ENCODE measurements at places on chromosomes 3 and 15. TPM values are rescaled to one million over a fixed set of nuclear protein-coding genes. Genes with fewer than 3 reads are reported as not detected.

DNA sequence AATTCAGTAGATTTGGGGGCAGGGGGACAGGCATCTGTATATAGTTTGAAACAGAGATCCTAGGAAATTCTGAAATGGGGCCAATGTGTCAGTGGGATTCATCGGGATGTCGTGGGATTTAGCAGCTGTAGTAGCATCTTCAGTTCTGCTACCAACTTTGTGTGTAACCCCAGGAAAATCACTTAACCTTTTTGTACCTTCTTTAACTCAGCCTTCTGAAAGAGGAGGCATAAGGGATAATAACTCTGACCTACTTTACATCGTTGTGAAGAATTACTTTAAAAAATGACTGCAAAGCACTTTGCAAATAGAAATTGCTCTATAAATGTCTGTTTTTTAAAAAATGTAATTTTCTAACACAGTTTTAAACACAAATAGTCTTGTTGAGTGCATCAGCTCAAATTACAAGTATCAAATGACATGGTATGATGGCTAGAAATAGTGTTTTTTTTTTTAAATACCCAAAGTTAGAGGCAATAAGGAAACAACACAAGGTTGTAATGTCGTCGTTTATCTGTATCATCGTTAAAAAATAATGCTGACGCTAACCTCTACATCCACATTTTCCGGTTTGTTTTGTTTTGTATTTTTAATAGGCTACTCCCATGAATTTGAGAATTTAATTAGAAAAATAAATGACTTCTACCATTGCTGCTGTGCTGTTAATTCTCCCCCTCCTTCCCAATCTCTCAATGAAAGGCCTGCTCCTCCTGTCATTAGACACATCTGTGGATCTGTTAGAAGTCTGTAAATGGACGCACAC is 338.5 kb downstream of the PTPRG start:
- no peak for DNase-seq

- no peak for DNase-seq
Observed at GRCh38 chr15:83850501-83851245, 196.8 kb downstream of the ADAMTSL3 start.

GRCh38 chr3:55313666-55314065 is 173.4 kb downstream of the WNT5A start:
- DNase-seq: no peak

- no peak for DNase-seq
Observed at GRCh38 chr3:64861684-64862083, 173.9 kb upstream of the ADAMTS9 start.

DNA sequence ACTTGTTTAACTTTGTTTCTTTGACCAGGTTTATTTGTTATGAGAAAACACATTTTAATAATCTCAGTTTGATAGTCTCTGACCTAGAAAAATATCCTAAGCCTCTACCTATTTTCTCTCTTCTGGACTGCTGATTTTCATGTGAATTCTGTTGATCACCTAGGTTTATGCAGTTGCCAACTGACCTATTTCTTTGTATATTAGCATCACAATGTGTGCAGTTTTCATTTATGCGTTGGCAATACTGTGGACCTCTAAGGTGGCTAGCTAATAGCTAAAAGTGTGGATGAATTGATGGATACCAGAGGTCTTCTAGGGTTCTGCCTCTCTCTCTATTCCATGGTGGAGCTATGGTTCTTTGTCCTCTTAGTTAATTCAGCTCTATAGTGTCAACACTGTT is 72.1 kb downstream of the LRRC49 start:
- DNase-seq: no peak

The OXTR gene
- 1.3 TPM for total RNA-seq

DNA sequence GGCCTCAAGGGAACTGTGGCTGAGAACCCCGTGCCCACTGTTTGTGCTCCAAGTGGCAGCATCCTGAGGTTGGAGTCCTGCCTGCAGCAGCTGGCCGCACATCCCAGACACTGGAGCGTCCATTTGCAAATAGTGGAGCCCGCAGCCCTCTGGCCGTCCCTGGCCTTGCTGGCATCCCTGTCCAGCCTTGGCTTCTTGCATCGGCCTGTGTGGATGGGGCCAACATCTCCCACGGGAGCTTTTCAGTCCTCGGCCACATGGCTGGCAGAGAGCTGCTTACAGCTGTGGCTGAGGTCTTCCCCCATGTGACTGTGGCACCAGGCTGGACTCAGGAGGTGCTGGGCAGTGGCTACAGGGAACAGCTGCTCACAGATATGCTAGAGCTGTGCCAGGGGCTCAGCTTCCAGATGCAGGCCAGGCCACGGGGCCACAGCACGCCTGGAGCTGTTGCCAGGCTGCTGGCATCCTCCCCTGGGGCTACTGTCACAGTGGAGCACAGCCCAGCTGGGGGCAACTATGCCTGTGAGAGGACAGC is 71.2 kb downstream of the FAM43A start:
- no peak for DNase-seq

DNA sequence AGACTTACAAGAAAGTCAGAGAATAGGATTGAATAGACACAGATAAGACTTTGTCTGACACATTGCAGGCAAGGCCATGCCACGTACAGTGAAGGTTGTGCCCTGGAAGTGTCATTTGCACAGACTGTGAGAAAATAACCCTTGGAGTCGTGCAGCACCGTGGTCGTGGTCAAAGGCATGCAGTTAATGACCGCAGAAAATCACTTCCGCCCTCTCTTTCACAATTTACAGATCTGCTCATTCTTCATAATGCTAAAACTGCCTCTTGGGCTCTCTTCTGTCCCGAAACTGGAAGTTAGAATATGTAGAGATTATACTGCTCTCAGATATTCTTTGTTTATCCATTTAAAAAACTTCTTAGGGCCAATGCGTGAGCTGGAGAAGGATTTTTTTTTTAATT is 73.2 kb upstream of the CTXND1 start:
- no peak for DNase-seq

- no peak for DNase-seq
Observed at GRCh38 chr3:69411346-69411745, 25.5 kb upstream of the FRMD4B start.

The RTP1 gene
- total RNA-seq: not detected

DNA sequence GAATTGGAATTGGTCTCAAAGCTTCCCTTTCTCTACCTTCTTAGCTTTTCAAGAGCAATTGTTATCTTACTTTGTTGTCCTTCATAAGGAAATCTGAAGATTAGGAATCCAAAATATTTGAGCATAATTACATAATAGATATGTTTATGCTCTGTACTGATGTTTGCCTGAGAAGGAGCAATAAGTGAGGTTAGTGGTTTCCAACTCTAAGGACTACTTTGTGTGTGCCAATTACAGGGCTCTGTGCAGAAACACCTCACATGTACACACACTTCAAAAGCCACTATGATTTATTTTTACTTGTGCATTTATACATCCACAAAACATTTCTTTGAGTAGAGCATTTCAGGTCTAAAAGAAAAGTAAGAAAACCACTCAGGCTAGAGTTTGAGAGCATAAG is 49.9 kb downstream of the MME start:
- no peak for DNase-seq

The STRA6 gene
- 0.76 TPM for total RNA-seq

The C3orf85 gene
- total RNA-seq: not detected

GRCh38 chr3:32109256-32109655 is 2.8 kb downstream of the GPD1L start:
- peak; percentile 87 for DNase-seq

GRCh38 chr15:70717237-70717793 is 46.0 kb downstream of the UACA start:
- no peak for DNase-seq

The P2RY14 gene
- total RNA-seq: 8.9 TPM

The CPB1 gene
- 5.0 TPM for total RNA-seq

GRCh38 chr3:116188231-116188785 is 257.0 kb downstream of the LSAMP start:
- no peak for DNase-seq

- no peak for DNase-seq
Observed at GRCh38 chr3:170621256-170621655, 35.4 kb upstream of the SLC7A14 start.

- DNase-seq: no peak
Observed at GRCh38 chr3:69433969-69434325, 48.1 kb upstream of the FRMD4B start.

- no peak for DNase-seq
Observed at GRCh38 chr15:87619161-87619960, 637.2 kb downstream of the NTRK3 start.

DNA sequence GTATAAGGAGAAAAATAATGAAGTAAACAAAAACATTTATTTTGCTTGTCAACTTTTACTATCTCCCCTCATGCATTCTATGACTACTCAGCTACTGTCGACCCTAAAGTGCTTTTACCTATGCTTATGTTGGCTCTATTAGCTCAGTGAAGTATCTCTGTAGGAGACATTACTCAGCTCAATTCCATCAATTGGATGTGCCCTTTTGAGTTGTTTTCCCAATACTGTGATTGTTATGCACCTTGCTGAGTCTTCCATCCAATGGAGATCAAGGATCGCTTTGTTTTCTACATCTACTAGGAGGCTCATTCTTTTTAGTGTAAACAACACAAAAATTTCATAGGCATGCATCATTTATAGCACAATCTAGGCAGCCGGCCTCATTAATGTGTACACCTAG is 403.8 kb upstream of the ARL6 start:
- DNase-seq: no peak

DNA sequence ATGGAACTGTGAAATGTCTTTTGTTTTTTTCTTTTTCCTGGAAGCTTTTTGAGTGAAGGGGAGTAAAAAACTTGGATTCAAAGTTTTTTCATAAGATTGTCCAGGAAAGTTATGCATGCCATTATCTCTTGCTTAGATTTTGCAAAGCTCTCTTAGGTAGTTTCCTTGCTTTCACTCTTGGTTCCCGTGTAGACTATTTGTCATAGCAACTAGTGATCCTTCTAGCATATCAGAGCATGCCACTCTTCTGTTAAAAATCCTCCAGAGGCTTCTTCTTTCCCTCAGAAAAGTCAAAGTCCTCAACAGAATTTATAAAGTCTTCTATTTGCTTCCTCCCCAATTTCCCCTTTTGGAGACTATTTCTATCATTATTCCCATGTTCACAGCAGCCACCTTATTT is 21.1 kb downstream of the GTF2E1 start:
- DNase-seq: no peak

The TUSC7 gene
- total RNA-seq: not detected

The LIPH gene
- total RNA-seq: 0.27 TPM

The IL12A gene
- total RNA-seq: 0.53 TPM

The SENP8 gene
- total RNA-seq: 2.4 TPM

The STAC gene
- 4.4 TPM for total RNA-seq

The SIDT1 gene
- 4.5 TPM for total RNA-seq

DNA sequence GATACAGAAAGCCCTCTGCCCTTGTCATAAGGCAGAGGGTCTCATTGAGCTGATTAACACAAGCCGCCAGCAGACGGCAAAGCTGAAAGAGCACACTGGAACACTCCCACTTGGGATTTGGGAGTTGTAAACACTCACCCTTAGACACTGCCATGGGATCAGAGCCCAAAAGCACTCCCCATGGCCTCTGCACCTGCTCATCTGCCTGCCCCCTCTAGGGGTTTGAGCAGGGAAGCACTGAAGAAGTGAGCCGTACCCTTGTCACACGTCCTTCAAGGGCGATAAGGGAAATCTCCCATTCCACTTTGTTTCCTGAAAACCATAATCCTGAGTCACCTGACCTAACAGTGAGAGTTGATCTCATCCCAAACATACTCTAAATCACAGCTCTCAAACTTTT is 14.7 kb downstream of the FSIP1 start:
- DNase-seq: no peak

DNA sequence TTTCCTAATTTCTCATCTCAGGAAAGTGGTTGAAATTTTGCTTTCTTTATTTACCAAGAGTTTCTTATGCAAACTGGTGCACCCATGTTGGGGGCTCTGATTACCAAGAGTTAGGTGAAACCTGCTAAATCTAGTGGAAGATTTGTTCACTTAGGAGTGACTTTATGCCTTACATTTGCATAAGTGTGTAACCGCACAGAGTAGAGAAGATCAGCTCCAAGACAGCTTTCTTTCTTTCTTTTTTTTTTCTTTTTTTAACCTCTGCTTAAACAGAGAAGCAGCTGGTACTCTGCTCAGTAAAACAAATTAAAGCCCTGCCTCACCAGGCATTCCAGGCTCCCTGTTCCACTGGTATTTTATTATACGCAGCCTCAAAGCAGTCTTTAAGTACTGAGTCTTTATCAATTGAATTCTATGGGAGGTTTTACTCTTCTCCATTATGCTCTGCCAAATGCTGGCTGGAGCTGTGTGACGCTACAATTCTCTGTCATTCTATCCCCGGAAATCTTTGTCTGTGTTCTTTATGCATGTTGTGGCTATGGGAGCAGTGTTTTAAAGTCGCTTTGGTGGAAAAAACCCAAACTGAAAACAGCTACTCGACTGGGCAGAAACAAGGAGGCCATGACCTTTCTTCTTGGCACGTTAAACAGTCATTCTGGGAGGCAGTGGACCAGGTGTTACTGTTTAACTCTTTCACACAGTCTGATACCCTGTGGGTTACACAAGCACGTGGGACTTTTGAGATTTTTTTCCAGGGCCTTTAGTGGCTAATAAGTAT is 55.2 kb upstream of the GBE1 start:
- DNase-seq: no peak

The GOLGA8M gene
- 16.0 TPM for total RNA-seq

The GPR27 gene
- total RNA-seq: 6.0 TPM

DNA sequence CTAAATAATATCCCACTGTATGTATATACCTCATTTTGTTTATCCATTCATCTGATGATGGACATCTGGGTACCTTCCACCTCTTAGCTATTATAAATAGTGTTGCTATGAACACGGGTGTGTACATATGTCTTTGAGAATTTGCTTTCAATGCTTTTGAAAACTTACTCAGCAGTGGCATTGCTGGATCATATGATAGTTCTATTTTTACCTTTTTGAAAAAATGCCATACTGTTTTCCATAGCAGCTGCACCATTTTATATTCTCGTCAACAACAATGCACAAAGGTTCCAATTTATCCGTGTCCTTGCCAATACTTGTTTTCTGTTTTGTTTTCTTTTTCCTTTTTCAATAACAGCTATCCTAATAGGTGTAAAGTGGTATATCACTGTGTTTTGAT is 77.1 kb downstream of the PEAK1 start:
- DNase-seq: no peak

DNA sequence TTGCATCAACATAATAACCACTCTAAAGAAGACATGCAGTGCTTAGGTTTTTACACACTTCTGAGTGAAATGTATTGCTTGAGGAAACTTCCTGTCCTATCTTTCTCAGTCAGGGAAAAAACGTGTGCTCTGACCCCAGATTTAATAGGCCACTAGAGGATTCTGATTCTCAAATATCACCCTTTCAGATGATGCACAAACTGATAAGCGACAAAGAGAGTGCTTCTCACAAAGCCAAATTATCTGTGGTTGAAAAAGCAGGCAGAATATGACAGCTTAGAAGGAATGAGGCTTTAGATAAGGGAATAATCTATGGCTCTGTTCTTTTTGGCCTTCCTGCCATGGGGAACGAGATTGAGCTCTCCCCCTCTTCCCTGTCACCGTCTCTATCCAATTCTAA is 583.4 kb upstream of the SGO1 start:
- DNase-seq: no peak

DNA sequence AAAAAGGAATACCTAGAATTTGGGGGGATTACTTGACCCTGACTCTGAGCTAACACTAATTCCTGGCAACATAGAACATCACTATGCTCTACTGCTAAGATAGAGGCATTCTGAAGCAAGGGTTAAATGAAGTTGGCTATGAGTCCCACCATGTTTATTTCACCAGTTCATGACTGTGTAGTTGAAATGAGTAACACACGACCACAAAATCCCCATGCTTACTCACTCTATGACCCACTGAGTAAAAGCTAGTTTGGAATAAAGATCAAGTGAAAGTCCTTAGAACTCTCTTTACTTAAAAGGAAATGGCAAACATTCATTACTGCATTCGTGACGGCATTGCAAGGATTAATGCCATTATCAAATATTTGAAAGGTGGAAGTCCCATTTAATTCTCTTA is 47.4 kb downstream of the MRPL46 start:
- no peak for DNase-seq
